ENCODE measurements at places on chromosomes 3 and 15.

- no peak for DNase-seq
Observed at GRCh38 chr3:127911421-127911931, 3.6 kb upstream of the KBTBD12 start.

GRCh38 chr3:107524841-107525643 lies 2.3 kb downstream of the BBX start:
- DNase-seq = peak; percentile 25

- peak; percentile 50 for DNase-seq
Observed at GRCh38 chr3:193831495-193832455, 238.8 kb downstream of the OPA1 start.

- DNase-seq = no peak
Observed at GRCh38 chr15:29533647-29534046, 264.0 kb upstream of the NSMCE3 start.

GRCh38 chr15:40053831-40054604 lies 15.0 kb upstream of the SRP14 start:
- DNase-seq = no peak

- DNase-seq = no peak
Observed at GRCh38 chr15:63372753-63373152, 8.9 kb downstream of the CA12 start.

DNA sequence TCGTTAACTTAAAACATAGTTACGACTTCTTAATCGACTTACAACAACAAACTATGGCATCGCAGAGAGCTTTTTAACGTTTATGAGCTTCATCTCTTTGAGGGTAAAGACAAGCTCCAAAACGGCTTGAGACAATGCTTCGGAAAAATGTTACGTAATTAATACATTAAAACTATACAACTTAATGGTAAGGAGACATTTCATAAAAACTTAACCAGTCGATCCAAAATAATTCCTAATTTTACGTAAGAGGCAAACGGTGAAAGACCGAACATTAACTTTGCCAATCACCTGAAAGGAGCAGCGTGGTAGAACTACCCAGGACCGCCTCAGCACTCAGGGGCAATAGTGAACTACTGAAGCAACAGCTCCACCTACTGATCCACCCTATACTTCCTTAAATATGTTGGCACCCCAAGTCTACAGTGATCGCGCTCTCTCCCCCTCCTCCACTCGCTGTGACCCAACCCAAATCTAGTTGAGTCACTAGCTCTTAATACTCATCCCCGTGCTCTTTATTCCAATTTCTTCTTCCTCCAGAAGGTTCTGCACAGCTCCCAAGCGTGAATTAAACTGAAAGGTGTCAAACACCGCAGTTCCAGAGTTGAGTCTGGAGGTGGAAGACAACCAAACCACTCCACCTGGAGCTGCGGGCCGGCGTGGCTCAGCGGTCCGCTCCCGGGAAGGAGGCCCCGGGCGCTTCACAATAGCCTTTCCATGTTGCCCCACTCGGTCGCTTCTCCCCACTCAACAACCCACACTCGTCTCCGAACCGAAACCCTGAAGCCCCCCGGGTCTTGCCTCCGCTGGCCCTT lies 901 bp downstream of the NAA50 start:
- DNase-seq = peak; percentile 90

- DNase-seq = no peak
Observed at GRCh38 chr3:53171827-53172505, 11.0 kb downstream of the PRKCD start.

GRCh38 chr3:63588895-63589294 lies 63.6 kb upstream of the SNTN start:
- no peak for DNase-seq

DNA sequence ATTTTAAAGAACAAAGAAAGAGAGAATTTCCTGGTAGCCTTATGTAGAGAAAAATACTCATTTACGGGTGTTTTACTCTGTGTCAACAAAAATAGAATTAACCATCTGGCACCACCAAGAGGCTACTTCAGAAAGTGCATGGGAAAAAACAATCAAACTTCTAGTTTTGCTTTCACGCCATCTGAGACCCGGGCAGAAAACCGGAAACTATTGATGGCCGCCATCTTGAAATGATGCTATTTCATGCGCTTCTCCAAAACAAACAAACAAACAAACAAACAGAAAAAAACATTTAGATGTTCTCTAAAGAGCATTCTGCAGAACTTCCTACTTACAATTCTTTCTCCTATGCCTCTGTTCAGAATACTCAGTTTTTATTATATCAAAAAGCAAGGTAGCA lies 49.4 kb upstream of the SYNPR start:
- peak; percentile 83 for DNase-seq

- DNase-seq = no peak
Observed at GRCh38 chr3:192077795-192078497, 617.0 kb downstream of the PYDC2 start.

DNA sequence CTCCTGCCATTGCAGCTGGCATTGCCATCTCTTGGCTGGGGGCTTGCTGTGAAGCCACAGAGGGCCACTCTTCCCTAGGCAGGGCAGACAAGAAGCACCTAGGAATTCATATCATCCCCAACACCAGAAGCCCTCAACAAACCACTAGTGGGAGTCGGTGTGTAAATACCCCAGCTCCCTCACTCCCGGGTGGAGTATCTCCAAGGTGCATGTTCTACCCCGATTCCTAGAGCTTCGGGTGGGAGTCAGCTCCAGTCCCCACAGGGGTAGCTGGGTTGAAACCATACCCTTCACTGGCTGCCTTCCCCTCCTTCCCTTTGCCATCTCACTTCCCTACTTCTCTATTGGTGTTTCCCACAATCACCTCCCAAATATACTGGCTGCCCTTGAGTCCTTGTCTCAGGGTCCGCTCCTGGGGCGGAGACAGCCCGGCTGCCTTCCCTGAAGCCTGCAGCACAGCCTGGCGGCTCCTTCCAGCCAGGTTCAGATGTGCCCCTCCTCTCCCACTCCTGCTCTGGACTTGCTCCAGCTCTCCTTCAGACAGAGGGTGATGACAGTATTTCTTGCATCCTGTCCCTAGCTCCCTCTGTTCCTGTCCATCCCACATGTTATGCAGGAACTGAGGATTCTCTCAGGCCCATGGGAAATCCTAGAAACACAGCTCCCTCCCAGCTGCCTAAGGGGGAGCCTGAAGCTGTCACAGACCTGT lies 33.3 kb downstream of the FAM3D start:
- DNase-seq = no peak

GRCh38 chr15:74955796-74956647 lies 550 bp downstream of the RPP25 start:
- DNase-seq = peak; percentile 72

DNA sequence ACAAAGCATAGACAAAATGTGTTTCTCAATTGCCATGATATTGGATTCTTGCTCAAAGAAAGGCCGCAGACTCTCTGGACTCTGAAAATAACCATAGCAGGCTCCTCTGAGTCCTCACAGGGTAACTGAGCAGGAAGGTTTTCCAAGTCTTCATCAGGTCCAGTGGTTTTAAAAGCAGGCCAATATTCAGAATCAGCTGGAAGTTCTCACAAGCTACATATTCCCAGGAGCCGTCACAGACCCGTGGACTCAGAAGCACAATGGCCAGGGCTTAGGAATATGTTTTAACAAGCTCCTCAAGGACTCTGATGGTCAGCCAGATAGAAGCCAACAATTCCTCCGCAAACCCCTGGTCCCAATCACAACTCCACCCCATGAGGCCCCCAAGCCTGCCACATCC lies 256.1 kb upstream of the ADAMTS9 start:
- no peak for DNase-seq

GRCh38 chr15:67253549-67254237 lies 768 bp downstream of the AAGAB start:
- DNase-seq = no peak

DNA sequence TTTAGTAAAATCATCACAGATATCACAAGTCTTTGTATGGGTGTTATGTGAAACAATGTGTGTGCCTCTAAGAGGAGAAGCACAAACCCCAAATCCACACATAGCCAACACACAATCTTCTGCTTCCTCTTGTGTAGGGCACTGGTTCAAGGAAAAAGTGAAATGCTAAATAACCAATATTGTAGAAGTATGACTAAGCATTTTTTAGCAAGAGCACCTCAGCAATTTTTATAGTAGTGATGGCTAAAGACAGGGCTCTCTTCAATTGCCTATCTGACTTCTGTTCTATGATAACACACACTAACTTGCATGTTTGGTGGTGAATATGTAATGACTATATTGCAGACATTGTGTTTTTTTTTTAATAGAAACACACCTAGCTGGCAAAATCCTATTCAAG lies 997.9 kb upstream of the ALCAM start:
- DNase-seq = no peak

DNA sequence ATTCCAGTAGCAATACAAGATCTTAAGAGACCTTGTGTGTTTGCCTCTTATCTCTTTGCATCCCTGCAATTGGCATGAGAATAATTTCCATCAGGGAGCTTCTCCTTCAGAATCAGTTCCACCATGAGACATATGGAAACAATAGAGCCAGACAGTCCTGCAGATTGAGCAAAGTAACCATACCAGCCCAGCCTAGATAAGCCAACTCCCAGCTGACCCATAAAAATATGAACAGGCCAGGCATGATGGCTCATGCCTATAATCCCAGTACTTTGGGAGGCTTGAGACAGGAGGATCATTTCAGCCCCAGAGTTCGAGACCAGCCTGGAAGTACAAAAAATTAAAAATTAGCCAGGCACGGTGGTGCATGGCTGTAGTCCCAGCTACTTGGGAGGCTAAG lies 12.7 kb downstream of the CNTN3 start:
- DNase-seq = no peak

- no peak for DNase-seq
Observed at GRCh38 chr15:89095556-89095955, 7.3 kb downstream of the ABHD2 start.

DNA sequence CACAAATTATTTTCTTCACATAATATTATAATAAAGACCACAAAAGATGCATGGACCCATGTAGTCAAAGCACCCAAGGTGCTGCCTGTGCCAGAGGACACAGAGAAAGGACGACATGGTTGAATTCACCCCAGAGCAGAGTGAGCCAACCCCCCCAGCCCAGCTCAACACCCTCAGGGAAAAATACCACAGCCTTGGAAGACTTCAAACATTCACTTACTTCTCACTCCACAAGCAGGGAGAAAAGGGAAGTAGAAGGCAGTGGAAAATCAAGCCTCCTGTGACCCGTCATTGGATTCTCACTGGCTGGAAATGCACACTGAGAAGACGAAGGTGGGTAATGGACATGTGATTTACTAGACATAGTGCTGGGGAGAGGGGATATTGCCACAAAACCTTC lies 70.8 kb downstream of the TAFA4 start:
- no peak for DNase-seq

GRCh38 chr3:42725454-42725853 lies 22.9 kb upstream of the HHATL start:
- DNase-seq = no peak

DNA sequence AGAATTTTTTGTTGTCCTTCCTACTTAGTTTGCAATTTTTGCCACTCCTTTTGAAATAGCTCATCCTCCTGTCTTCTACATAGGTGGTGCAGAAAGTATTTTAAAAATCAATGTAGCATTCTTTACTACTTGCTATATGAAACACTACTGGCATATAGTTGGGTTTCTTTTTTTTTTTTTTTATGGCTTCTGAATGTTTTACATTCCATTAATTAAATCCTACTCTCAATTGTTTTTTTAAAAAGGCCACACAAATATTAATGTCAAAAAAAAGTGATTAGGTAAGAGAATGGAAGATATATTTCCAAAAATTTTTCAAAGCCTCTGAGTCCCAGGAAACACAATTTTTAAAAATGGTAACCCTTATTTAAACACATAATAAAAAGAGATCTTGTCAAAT lies 262.6 kb downstream of the MAGI1 start:
- no peak for DNase-seq

- no peak for DNase-seq
Observed at GRCh38 chr3:15301761-15302160, 30.6 kb downstream of the SH3BP5 start.

DNA sequence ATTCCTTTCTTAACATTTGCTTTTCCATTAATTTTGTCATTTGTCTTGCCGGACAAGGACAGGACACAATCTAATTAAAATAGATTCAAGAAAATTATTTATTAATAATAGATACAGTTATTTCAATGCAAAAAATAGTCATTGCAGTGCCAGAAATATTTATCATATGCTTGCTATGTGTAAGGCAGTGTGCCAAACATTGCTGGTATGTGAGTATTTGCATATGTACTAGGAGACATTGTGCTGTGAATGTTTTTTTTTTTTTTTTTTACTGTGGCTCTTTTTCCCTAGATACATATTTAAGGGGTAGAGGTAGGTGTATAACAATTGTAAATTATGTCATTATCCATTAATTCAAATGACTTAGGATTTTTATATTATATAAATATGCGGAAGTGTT lies 23.3 kb downstream of the SPRED1 start:
- no peak for DNase-seq

GRCh38 chr15:29616512-29616911 lies 205.8 kb downstream of the TJP1 start:
- DNase-seq = no peak

GRCh38 chr3:12356996-12357395 lies 68.1 kb downstream of the PPARG start:
- no peak for DNase-seq

DNA sequence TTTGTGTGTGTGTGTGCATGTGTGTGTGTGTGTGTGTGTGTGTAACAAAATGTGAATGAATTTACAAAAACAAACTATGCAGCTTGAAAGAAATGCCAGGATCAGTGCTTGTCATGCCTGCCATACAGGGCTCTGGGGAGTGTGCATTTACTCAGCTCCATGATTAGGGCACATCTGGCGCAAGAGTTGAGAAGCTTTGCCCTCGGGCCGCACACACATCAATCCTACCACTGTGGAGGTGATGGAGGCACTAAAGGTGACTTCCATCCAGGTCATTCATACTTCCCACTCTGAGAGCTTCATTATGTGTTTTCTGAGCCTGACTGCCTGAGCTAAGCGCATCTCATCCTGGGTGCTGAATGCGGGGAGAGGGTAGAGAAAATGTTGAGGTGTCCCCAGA lies 72.0 kb upstream of the ZBED2 start:
- no peak for DNase-seq
